ENCODE measurements at places on chromosomes 5 and 9.

DNA sequence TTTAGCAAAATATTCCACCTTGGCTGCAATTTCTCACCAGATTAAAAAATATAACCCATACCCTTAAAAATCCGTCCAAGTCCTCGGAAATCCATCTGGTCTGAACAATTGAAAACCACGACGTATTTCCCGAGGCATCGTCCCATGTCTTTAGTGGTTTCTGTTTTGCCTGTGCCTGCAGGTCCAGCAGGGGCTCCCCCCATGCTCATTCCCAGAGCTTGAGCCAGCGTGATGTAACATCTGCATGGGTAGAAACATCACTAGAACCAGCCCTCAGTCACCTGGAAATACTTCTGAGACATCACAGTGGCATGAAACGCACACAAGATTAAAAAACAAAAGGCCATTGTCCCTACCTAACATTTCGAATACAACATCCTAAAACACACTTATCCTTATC, 114.0 kb downstream of the DNAH5 start:
- no peak for DNase-seq

GRCh38 chr9:81372628-81373191, 316.6 kb downstream of the TLE1 start:
- no peak for DNase-seq

DNA sequence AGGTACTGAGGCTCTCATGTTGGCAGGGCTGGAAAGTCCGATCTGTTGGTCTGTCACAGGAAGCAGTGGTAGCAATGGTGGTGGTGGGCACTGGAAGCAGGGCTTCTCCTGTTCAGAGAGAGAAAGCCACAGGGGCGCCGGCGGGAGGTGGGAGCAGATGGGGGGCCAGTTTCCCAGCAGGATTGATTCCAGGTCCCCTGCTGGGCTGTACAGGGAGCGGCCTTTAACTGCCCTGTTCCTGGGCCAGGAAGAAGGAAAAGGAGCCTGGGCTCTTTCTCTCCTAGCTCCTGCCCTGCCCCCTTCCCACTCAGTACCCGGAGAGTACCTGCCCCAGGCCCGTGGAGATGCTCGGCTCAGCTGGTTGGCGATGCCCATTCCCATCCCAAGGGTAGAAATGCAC, 2.6 kb upstream of the DAB2IP start:
- no peak for DNase-seq

- no peak for DNase-seq
These were observed 38.5 kb downstream of the TARS1 start for GRCh38 chr5:33479311-33479710.

GRCh38 chr5:65654713-65655112, 29.9 kb downstream of the SHLD3 start:
- no peak for DNase-seq

GRCh38 chr9:86545090-86545489, 190.9 kb upstream of the TUT7 start:
- no peak for DNase-seq

- no peak for DNase-seq
These were observed 5.2 kb upstream of the ST6GALNAC6 start for GRCh38 chr9:127904561-127905003.
